ENCODE measurements at places on chromosomes 5 and 9.

DNA sequence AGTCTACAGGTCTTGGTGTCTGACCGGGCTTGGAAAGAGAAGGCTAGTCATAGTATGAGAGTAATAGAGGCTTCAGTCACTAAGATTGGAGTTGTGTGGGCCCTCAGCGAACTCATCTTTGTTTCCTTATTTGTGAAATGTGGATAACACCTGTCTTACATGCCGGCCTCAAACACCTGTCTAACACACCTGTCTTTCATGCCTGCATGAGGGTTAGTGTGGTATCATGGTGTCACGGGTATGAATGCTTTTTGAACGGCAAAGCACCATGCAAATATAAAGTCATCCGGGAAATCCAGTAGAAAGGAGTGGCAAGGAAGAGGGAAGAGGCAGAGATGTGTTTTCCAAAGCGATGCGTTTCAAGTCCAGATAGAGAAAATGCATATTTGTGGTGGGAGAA is 25.5 kb downstream of the GRAMD2B start:
- DNase-seq = no peak

DNA sequence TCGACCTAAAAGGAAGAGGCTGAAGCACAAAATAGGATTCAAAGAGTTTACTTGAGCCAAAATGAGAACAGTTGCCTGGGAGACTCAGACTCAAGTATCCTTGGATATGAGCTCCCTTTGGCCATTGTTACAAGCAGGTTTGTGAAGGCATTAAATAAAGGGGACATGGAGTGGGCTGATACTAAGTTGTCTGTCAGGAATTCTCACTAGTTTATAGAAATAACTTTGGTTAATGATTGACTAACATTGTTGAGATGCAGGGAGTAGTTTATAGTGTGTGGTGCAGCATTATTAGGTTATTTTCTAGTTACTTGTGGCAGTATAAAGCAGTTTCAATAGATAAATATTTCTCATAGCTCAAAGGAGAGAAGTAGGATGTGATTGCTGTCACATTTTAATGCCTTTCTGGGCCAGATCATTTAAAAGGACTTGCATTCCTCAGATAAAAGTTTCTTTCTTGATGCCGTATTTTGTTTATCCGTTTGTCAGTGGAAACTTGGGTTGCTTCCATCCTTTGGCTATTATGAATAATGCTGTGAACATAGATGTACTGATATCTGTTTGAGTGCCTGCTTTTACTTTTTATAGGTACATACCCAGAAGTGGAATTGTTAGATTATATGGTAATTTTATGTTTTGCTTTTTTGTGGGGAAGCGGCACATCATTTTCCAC is 9.1 kb downstream of the AP3S1 start:
- no peak for DNase-seq

- no peak for DNase-seq
Measured at GRCh38 chr9:78292026-78292425, 4.9 kb upstream of the PSAT1 start.

GRCh38 chr9:29285818-29286217 is 1712.5 kb upstream of the C9orf72 start:
- peak; percentile 7 for DNase-seq

- no peak for DNase-seq
Measured at GRCh38 chr5:1723957-1724821, 75.4 kb downstream of the MRPL36 start.

- no peak for DNase-seq
Measured at GRCh38 chr5:125477586-125477975, 731.1 kb upstream of the ZNF608 start.

DNA sequence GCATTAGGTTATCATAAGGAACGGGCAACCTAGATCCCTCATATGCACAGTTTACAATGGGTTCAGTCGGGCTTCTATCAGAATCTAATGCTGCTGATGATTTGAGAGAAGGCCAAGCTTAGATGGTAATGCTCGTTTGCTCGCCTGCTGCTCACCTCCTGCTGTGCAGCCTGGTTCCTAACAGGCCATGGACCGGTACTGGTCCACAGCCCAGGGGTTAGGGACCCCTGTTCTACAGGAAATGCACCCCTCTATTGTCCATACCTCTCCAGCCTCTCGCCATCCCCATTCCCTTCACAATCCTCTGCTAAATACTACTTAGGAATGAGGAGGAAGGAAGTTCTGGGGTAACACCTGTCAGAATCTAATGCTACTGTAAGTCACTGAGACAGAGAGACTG is 75.1 kb downstream of the OXCT1 start:
- no peak for DNase-seq

DNA sequence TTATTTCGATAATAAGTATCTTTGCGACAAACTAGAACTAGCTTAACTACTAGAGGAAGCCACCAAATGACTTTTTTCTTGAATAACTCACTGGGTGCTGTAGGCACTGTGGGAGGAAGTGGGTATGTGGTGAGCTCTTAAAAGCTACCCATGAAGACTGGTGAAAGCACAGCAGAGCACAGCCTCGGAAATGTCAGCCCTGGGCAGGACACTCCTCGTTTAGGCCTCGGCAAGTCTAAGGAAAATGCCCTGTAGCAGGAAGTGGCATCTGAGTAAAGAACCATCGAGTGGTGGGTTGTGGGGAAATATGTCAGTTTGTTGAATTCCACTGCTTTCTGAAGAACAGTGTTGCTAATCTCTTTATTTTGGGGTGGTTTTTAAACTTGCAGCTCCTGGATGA is 44.0 kb upstream of the NCS1 start:
- no peak for DNase-seq

- DNase-seq = no peak
Measured at GRCh38 chr9:34628656-34629490, at the start of gene ARID3C. ARID3C (minus strand) TSS chr9:34629066; CDS start chr9:34628014, 1,052 bp downstream.

DNA sequence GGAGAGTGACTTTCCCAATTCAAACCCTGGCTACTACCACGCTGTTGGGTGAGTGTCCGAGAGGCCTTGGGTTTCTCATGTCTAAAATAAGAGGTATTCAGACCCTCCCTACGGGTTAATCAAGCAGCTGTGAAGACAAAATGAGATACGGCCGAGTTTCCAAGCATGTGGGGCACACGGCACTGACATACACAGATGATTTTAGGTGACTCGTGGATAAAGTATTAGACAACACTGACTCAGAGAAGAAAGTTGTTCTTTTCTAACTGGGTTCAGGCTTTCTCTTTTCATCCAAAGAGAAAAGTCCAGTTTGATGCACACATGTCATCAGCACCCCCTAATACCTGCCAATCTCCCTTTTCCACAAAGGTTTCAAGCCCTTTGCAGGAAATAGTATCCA is 15.6 kb downstream of the FOXI1 start:
- DNase-seq = no peak

DNA sequence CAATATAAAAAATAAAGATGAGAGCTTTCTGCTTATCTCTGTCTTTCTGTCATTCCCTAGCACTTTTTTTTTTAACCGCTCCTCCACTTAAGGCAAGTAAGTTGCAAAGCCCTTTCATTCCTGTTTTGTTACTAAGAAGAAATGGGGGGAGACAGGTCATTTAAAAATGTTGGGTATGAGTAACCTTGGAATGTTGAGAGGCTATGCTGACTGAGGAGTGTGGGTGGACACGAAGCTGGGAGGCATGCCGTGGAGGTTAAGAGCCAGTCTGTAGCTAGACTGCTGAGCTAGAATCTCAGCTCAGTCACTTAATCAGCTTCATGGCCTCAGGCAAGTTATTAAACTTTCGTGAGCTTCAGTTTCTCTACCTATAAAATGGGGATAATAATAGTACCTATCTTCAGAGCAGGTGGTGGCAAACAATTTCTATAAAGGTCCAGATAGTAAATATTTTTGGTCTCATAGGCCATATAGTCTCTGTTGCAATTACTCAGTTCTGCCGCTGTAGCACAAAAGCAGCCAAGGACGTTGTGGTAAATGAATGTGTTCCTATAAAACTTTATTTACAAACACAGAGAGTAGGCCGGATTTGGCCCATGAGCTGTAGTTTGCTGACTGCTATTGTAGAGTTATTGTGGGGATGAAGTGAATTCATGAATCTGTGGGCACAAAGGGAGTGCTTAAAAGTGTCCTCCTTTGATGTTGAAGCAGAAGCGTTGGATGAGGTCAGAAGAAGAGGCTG is 220.0 kb downstream of the GABBR2 start:
- no peak for DNase-seq

- peak; percentile 67 for DNase-seq
Measured at GRCh38 chr5:97044052-97044451, 98.4 kb downstream of the LIX1 start.

- peak; percentile 60 for DNase-seq
Measured at GRCh38 chr5:95781101-95781583, 41.4 kb downstream of the GLRX start.

DNA sequence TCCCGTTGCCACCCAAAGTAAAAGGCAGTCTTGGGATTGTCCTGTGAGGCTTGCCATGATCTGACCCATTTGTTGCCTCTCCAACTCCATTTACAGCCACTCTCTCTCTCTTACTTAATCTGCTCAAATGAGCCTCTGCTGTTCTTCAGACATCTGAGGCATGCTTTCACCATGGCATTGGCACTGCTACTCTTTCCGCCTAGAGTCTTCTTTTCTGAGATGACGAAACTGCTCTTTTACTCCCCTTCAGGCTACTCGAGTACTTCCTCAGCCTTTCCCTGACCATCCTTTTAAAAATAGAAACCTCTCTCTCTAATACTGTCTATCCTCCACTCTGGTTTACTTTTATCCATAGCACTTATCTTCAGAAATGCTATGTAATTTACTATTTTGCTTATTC is 9.0 kb downstream of the FOCAD start:
- no peak for DNase-seq

- DNase-seq = no peak
Measured at GRCh38 chr9:16312962-16313546, 557.4 kb downstream of the BNC2 start.

DNA sequence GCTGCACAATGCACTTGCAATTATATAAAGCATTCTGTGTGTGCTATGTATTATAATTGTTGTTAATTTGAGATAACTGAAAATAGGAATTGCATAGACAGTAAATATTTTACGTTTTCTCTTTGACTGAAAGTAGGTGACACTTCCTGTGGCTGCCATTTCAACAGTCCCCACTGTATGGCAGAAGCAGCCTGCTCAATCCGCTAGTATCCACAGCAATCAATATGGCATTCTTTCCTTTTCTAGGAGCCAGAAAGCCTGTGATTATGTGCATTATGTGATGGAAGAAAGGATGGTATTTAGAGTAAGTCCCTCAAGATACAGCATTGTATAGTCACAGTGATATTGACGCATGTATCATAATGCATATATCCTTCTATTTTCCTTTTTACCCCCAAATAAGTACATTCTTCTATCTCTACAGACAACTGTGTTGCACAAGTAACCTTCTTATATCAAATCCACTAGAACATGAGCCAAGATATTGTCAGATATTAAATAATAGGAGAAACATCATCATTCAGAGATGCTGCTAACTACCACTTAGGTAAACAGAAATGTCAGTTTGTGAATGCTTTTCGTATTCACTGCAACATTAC is 59.7 kb downstream of the CARTPT start:
- no peak for DNase-seq

DNA sequence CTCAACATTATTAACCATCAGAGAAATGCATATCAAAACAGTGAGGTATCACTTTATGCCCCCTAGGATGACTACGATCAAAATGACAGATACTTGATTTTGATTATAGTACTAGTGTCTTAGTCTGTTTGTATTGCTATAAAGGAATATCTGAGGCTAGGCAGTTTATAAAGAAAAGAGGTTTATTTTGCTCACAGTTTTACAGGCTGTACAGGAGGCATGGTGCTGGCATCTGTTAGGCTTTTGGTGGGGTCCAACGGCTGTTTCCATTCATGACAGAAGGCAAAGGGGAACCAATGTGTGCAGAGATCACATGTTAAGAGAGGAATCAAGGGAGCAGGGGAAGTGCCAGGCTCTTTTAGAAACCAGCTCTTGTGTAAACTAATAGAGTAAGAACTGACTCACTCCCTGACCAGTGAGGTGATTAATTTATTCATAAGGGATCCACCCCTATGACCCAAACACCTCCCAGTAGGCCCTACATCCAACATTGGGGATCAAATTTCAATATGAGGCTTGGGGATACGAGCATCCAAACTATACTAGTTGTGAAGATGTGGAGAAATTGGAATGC is 16.0 kb upstream of the AFF4 start:
- DNase-seq = no peak

DNA sequence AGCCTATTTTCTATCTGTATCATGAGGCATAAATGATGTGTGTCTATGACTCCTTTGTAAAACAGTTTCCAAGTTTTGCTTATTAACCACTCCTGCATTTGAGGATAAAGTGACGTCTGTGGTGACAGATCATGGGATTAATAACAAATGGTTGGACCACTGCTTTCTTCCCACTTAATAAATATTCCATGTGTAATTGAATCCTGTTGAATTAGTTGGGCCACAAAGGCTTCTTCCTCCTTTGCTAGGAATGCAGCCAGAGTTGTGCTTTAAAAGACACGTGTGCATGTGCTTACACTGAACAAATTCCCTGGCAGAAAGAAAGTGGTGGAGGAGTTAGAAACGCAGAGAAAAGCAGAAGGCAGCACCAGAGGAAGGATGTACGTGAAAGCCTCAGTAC is 150.2 kb downstream of the ACTBL2 start:
- DNase-seq = no peak

GRCh38 chr9:98006127-98006796 is 23.1 kb downstream of the ANP32B start:
- no peak for DNase-seq

- no peak for DNase-seq
Measured at GRCh38 chr5:139287890-139288635, 5.5 kb upstream of the MATR3 start.

GRCh38 chr5:78983601-78984438 is 1.3 kb downstream of the ARSB start:
- no peak for DNase-seq

DNA sequence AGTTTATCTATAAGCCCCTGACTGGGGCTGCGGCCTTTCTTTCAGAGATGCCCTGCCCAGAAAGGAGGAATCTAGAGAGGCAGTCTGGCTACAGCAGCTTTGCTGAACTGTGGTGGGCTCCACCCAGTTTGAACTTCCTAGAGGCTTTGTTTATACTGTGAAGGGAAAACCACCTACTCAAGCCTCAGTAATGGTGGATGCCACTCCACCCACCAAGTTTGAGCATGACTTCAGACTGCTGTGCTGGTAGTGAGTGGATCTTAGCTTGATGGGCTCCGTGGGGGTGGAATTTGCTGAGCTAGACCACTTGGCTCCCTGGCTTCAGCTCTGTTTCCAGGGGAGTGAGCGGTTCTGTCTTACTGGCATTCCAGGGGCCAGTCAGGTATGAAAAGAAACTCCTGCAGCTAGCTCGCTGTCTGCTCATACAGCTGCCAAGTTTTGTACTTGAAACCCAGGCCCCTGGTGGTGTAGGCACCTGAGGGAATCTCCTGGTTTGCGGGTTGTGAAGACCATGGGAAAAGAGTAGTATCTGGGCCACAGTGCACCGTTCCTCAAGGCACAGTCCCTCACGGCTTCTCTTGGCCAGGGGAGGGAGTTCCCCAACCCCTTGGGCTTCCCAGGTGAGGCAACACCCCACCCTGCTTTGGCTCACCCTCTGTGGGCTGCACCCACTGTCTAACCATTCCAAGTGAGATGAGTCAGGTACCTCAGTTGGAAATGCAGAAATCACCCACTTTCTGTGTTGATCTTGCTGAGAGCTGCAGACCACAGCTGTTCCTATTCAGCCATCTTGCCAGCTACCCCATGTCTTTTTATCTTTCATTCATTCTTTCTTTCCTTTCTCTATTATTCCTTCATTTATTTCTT is 211.8 kb upstream of the C9orf72 start:
- no peak for DNase-seq

All from iPS DF 6.9 (cell line).